Upper lobe of right lung (tissue), 1 donor: ENCODE measurements at places on chromosomes 11 and 22.

DNA sequence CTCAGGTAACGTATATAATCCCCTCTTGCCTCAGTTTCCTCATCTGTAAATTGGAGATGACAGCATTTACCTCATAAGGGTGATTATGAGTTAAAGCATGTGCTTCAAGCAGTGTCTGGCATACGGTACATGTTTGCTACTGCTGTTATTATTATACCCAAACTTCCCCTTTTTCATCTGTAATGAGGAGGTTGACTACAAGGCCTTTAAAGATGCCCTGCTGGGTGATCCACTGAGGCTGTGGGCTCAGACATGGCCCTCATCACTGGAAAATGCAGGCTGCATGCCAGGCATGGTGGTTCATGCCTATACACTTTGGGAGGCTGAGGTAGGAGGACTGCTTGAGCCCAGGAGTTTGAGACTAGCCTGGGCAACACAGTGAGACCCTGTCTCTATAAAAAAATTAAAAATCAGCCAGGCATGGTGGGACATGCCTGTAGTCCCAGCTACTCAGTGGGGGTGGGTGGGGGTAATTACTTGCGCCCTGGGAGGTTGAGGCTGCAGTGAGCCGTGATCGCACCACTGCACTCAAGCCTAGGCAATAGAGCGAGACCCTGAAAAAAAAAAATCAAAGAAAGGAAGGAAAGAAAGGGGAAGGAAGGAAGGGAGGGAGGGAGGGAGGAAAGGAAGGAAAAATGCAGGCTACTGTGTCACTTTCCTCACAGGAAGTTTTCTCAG is 4.3 kb downstream of the PIK3IP1 start:
- no peak for DNase-seq

- DNase-seq, result no peak
These were observed 1.2 kb upstream of the TSKU start for GRCh38 chr11:76781807-76782530.

DNA sequence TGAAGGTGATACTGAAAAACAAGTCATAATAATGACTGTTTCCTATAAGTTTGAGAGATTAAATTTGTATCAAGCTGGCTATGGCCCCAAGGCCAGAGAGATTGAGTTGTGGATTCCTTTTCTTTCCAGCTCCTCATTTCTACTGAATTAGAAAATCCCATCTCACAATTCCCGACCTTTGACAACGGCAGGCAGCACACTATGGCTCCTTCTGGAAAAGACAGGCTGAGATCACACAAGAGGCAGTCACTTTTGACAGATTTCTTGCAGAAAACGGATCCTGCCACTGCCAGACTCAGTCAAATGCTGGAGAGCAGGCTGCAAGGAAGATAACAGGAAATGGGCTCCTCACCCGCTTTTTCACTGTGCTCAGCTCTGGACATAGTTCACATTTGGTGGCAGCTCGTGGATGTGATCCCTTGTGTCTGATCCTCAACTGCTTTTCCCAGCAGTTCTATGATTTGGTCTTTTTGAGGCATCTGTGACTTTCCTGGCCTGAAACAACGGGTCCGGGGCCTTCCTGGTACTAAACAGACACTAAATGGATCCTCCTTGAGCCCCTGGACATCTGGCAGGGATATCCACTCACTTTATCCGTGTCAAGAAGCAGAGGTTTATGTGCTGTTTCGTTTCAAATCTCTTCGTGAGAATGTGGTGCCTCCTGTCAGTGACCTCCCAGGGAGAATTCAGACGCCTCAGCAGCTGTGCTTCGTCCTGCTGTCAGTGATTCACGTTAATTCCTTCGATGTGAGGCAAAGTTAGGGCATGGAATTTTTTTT is 26.1 kb upstream of the RTL6 start:
- DNase-seq, result no peak

DNA sequence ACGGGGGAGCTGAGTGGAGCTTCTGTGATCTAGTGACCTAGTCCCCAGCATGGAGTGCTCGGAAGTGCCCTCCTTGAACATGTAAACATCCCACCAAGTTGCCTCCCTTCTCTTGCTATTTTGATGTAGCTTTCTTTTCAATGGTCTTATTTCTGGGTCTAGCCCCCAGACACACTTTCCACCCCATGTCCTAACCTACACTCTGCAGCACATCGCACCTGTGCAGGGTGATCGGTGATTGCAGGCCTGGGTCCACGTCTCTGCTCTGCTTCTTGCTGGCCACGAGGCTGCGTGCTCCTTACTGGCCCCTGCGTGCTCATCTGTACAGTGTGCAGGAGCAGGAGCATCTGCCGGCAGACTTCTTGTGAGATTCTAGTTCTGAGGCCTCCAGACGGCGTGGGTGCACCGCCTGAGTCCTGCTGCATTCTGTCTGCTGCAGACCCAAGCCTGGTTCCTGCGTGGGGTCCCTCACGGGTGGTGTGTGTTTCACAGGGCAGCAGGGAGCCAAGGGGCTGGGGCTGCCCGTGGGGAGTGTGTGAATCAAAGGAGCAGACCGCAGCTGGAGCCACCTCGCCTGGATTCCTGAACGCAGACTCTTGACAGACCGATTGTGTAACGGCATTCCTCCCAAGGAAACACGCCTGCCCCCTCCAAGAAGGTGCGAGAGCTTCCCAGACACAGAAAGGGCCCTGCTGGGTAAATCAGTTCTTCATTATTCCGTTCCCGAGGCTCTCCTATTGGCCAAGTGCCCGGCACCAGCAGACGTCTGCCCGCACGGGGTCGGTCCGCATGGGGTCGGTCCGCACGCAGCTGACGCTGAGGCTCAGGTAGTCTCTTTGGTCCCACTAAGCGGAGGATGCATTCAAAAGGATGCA is 44.4 kb upstream of the MYEOV start:
- DNase-seq, result peak; percentile 85

DNA sequence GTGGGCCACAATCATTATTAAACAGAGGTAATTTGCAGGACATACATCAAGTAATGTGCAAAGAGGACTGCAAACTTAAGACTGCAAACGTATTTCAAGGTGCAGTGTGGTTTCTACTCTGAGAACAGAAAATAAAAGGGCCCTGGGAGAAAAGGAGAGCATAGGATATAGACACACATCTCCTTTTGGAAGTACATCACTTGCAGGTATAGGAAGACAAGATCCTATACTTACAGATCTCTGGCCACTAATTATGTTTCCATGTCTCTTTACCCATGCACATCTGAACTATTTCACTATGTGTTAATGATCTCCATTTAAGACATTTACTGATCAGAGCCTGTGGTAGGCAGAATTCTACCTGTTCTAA is 47.7 kb downstream of the PIWIL3 start:
- DNase-seq, result no peak

DNA sequence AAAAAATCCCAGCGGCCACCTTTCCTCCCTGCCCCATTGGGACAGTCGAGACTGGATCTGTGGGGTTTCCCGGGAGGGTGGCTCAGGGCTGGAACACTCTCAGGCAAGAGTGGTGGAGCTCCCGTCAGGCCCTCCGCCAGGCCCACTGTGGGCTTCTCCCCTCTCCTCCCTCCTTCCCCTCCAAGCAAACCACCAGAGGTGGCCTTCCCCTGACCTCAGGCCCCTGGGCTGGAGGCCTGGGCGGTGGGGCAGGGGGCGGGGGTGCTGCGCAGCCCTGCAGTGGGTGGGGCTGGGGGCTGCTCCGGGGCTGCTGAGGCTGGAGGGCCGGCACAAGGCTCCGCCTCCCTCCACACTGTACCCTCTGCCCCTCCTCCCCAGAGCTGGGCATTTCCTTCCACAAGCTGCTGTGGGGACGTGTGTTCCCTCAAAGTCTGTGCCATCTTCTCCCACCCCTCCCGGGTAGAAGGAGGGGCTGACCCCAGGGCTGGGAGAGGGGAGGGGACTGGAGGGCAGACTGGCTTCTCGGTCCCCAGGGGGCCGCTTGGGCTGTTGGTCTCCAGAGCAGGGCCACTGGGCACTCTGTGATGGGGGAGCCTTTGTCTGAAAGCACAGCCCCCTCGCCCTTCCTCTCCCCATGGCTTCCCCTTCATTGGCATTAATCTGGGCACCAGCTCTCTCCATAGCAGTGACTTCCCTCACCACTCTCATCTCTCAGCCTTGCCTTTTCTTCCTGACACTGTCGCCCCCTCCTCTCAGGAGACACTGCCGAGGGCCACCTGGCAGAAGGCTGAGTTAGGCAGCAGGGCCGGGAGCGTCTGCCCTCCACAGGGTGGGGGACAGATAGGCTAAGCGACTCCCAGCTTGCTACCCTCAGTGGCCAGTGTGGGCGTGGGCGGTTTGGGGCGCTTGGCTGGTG is 7.1 kb downstream of the RCOR2 start:
- no peak for DNase-seq

- no peak for DNase-seq
These were observed 114.8 kb downstream of the TRIM29 start for GRCh38 chr11:120023120-120023519.

- DNase-seq, result no peak
These were observed 344.1 kb downstream of the SOX6 start for GRCh38 chr11:16012125-16012751.

DNA sequence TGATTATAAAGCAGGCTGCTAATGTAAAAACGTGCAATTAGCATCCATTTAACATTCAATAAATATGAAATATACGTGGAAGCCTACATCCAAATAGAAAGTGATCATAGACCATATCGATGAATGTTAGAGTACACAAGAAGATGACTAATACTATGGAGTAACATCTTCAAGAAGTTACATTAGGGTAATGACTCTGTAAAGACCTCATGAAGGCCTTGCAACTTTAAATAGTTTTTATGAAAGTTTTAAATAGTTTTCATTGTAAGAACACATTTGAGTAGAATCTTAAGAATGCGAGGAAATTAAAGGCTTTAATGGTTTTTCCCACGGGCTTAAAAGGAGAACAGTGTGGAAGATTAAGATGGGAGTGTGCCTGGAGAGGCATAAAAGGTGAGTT is 1.4 kb downstream of the TRIM34 start:
- DNase-seq, result no peak

GRCh38 chr22:24977370-24978221 is 25.1 kb downstream of the KIAA1671 start:
- no peak for DNase-seq

- DNase-seq, result peak; percentile 51
These were observed 31.3 kb downstream of the LINC01488 start for GRCh38 chr11:69512790-69513189.

GRCh38 chr22:49152127-49152938 is 675.3 kb downstream of the BRD1 start:
- peak; percentile 62 for DNase-seq
